ENCODE measurements at places on chromosomes 7 and 10.

DNA sequence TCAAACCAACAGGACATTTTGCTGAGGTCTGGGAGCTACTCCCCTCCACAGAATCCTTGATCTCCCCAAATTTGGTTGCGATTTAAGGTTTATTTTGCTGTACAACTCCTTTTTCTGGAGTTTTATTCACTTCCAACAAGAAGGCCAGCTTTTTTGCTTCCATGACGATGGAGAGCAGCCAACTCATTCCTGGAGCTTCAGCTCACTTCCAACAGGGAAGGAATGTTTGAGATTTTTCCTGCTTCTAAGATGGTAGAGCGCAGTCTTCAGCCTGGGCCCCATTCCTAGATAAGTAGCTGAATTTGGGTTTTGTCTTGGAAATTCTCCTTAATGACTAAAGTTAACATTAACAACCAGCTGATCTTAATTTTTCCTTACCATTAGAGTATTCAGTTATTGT is 30.9 kb upstream of the CREB3L2 start:
- no peak for DNase-seq

- DNase-seq = no peak
These were observed 963.4 kb downstream of the CNTNAP2 start for GRCh38 chr7:147079921-147080420.

DNA sequence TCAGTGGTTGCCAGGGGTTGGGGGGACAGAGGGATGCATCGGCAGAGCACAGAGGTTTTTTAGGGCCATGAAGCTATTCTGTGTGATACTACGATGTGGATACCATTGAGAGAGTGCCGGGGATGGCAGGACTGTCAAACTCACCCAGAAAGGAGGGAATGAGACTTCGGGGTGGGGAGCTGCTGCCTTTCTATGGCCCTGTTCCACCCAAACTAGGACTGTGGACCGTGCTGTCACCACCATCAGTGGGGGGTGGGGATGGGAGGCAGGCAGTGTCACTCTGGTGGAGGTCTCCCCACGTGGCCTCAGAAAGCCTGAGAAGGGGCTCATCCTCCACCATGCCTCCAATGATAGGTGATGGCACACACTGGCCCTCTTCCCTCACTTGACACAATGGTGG is 146.2 kb downstream of the PTPN20 start:
- DNase-seq = no peak

DNA sequence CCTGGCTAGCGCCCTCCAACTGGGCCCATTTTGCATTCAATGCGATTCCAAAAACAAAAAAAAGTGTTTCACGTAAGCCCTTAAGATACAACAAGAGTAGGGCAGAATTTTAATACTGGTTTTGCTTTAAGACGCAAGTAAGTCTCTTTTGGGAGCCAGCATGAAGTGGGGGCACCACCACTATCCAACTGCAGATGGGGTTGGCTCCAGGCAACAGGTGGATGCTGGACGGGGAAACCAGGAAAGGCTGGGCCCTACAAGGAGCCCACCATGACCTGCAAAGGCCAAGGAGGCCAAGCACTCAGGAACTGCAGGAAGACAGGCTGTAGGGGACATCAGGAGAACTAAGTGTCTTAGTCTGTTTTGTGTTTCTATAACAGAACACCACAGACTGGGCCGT is 86.5 kb upstream of the INSIG1 start:
- DNase-seq = no peak

DNA sequence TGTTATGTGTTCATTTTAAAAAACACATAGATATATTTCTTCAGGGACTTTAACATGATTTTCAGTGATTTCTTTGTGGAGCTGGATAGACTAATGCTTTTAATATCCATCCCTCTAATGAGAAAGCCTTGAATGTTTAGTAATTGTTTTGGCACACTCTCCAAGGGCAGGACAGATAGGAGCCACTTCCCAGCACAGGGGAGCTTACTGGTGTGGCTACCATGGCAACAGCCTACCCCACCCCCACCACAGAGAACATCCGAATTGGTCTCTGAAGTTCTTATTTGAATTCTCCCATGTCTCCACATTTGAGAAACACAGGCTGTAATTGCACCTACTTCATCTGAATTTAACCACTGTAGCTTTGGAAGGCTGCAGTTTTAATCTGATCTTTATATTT is 87.7 kb downstream of the PRKG1 start:
- DNase-seq = no peak

GRCh38 chr7:34430456-34430855 is 227.6 kb upstream of the NPSR1 start:
- no peak for DNase-seq

DNA sequence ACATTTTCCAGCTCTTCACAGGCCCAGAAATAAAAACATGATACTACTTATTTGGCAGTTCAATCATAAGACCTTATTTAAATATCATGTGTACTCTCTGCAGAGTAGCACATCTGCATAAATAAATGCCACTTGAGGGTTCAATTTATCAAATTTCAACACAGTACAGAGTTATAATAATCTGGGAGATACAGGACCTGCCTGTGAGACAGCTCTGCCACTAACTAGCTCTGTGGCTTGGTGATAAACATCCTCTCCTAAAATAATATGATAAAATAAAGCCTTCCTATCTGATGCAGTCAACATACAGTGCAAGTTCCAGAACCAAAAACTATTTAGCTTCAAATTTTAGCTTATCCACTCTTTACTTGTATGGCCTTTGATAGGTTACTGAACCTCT is 90.9 kb upstream of the GATAD1 start:
- no peak for DNase-seq

GRCh38 chr7:105886776-105887175 is 10.4 kb upstream of the ATXN7L1 start:
- DNase-seq = no peak

DNA sequence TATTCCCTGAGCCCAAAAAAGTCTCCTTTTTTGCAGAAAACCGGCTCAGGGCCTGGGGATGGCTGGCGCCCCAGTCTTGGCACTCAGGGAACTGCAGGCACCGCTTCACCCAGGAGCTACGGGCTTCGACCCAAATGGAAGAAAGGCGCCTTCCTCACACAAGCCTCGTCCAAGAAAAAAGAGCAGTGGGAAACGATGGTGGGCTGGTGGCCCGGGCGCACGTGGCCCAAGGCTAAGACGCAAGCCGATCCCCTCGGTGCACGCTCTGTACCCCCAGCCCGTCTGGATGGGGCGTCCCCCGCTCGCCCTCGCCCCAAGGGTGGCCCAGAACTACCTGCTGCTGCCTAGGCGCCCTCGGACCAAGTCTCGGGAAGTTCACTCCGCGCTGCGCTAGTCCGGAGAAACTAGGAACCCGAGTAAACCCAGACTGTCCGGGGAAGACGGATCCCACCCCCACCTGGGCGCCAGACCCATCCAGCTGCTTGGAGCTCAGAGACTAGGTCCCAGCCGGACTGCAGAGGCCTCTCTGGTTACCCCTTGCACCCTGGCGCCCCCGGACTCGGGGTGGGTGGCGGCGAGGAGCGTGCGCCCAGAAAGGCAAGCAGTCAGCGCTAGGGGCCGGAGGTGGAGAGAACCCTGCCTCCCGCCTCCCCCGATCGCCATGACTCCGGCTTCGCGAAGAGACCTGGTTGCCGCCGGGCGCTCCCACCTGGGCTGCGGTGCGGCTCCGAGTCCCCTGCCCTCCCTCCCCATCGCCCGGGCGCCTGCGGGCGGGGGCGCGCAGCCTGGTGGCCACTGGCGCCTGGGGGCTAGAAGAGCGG is 76.4 kb downstream of the CALN1 start:
- DNase-seq = no peak

- DNase-seq = no peak
These were observed 34.3 kb downstream of the R3HCC1L start for GRCh38 chr10:98168766-98169165.

DNA sequence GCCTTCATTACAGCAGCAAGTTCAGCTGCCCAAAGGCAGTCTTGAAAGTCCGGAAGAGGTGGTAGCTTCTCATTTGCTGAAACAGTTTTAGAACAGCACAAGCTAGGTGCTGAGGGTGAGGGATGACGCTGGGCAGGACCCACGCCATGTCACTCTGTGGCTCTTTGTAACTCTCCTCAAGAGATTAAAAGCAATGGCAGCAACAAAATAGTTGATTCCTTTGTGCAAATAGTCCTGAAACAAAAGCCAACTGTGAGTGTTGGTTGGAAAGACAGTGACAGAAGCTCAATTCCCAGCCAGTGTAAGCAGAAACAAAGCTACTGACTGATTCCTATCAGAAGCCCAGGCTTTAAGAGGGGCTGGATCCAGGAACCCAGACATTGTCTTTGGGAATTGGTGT is 47.6 kb upstream of the AQP1 start:
- DNase-seq = no peak

DNA sequence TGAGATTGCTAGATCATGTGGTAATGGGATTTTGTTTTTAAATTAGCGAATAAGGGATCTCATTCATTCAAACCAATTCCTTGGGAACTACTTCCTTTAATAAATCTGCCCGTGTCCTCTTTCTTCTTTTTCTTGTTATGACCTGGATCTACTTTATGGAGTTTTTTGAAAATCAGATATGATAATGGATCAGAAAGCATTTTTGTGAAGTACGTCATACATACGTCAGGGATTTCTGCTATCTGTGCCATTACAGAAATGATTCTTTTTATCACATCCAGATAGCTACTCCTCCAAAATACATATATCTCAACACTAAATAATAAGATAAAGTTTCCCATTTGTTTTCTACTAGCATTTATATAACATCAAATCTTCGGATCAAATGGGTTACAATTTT is 40.2 kb upstream of the STK17A start:
- no peak for DNase-seq

GRCh38 chr7:84790882-84791281 is 396.0 kb downstream of the SEMA3D start:
- DNase-seq = no peak

DNA sequence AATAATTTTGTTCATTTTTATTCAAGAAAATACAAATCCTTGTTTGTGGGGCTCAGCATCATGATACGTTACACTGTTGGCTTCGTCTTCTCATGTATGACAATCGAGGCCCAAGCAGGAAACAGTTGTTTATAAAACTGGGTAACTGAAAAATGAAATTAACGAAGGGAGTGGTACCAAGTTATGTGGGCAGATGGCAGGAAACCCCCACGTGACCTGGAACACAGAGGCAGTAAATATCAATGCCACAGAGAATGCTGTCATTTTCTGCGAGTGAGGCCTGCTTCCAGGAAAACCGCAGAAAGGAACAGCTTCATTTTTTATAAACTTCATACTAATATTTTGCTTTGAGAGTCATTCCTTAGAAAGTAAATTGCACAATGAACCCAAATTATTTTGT is 201.0 kb upstream of the ADARB2 start:
- no peak for DNase-seq

- DNase-seq = peak; percentile 56
These were observed 111.0 kb downstream of the GRID1 start for GRCh38 chr10:86255405-86256251.

GRCh38 chr10:30413996-30414576 is 19.9 kb upstream of the MAP3K8 start:
- DNase-seq = no peak

GRCh38 chr10:75841266-75841665 is 409.8 kb downstream of the LRMDA start:
- DNase-seq = no peak

- DNase-seq = no peak
These were observed 39.2 kb upstream of the SDHAF3 start for GRCh38 chr7:97078023-97078969.

GRCh38 chr10:132146941-132147915 is 39.5 kb upstream of the DPYSL4 start:
- DNase-seq = no peak

DNA sequence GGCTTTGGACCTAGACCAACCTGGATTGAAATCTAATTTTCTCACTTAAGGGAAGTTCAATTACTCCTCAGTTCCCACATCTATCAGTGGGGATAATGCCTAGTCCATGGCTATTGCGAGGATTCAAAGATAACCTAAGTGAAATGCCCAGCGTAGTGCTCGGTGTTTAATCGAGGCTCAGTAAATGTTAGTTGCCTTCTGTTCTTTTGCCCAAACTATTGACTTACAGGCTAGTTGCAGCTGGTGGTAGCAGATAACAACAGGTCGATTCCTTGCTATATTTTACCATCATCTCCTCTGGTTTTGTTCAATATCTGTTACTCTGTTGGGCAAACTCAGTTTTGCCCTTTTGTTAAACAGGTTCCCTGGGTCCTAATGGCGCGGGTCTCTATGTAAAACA is 22.8 kb downstream of the DNAH11 start:
- no peak for DNase-seq

- peak; percentile 54 for DNase-seq
These were observed 3.7 kb downstream of the SEMA4G start for GRCh38 chr10:100972904-100973535.

GRCh38 chr7:26404189-26404996 is 112.7 kb downstream of the SNX10 start:
- DNase-seq = no peak

DNA sequence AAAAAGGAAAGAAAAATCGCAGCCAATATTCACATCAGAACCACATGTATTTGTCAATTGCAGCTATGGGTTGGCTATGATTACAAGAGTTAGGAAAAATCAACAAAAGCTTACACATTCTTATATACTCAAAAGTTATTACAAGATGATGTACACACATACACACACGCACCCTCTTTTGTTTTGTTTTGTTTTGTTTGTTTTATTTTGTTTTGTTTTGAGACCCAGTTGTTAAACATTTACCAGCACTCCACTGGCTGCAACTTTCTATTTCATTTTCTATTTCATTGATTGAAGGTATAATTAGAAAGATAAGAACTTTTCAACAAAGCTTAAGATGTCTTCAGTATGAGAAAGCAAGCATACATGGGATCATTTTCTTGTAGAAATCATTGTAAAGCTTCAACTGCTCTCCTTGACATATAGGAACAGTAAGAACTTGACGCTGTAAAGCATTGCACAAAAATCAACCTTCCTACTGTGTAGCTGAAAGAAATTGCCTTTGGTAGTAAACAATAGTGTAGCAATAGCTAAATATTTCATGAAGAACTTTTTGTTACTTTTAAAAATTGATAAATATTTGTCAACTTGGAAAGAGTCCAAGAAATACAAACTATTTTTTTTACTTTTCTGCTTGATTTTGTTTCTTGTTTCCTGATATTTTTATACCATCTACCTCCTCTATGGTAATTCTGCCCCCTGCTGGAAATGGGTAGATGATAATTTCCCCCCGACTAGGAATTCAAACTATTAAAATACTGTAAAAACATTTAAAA is 205.9 kb downstream of the MBL2 start:
- no peak for DNase-seq

- DNase-seq = no peak
These were observed 220.6 kb downstream of the ADRA2A start for GRCh38 chr10:111297351-111297848.

DNA sequence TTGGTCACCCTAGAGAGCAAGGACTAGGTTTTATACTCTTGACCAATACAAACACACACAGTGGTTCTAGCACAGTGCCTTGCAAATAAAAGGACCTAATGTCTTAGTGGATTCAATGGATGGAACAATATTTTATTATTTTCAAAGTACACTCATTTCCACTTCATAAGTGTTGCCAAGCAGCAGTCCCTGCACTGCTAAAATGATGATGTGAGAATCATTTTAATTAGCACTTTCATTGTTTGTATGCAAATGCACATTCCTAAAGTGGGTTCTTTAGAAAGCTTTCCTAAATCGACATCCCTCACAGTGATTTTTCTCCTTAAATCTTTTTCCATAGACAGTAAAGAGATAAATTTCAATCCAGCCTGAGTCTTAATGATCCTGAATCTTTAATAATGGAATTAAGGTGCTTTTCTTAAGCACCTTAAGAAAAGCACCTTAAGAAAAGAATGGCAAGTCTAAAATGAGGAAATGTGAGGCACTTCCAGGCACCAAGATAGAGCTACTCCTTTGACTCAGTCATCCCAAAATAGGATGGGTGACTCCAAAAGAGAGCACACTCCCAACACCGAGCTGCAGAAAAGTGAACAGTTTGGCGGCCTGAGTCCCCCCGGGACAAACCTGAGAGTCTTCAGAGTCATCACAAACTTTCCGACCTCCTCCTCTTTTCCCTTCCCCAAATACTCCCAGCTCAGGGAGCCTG is 84.5 kb downstream of the SORBS1 start:
- DNase-seq = no peak
